NCI-H446 treated with DMSO at 0.1 percent for 48 hours (cell line): ENCODE measurements at places on chromosomes 16 and 17.

- DNase-seq = no peak
These were observed 39.1 kb downstream of the ASPA start for GRCh38 chr17:3514873-3515272.

GRCh38 chr17:42421507-42422338, 1.3 kb downstream of the CAVIN1 start:
- DNase-seq = no peak

GRCh38 chr17:67531291-67531690, 154.2 kb downstream of the PITPNC1 start:
- DNase-seq = peak; percentile 45

DNA sequence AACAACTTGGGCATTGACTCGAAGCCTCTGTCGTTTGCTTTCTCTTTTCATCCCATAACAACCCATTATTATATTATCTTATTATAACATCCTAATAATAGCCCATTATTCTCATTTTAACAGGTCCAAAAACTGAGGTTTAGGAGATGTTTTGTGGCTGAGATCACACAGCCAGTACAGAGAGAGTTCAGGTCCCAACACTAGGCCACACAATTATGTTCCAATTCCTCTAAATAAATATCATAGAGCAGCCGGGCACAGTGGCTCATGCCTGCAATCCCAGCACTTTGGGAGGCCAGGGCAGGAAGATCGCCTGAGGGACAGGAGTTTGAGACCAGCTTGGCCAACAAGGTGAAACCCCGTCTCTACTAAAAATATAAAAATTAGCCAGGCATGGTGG, 40.3 kb upstream of the KIFC3 start:
- no peak for DNase-seq

DNA sequence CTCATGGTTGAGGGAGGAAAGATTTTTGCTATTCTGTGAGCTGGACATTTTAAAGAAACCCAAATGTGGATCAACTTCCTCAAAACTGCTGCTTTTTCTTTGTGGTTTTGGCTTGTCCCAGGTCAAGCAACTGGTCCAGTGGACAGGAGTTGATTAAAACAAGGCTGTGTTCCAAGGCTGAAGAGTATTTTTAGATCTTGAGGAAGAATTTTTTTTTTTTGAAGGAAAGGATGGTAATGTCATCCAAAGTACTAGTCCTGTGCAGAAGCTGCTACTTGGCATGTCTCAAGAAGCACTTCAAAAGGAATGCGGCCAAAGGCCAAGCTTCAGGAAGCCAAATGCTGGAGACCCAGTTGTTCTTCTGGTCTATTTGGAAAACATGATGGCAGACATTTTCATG, 8.0 kb upstream of the MYH2 start:
- DNase-seq = no peak
